Effector CD8-positive, alpha-beta T cell (primary cell): ENCODE measurements at places on chromosomes 11 and 22.

DNA sequence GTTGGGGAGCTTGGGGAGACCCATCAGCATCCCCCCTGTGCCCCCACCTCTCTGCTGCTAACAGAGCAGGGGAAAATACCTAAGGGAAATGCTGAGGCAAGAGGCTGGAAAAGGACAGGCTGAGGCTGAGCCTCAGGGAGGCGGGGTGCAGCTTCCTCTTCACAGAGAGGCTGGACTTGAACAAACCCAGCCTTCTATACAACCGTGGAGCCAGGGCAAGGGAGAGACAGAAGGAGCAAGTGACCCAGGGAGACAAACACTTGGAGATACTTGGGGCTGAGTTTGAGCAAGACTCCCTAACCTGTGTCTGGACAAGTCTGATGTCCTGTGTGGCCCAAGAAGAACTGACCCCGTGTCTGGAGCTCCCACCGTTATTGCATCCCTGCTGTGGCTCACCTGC lies at the start of gene SLCO2B1:
Gene SLCO2B1, plus strand, starts transcription at position 229 of the 400 bp plus-strand sequence. CDS start 275 bp downstream, outside the sequence.
- DNase-seq = no peak

DNA sequence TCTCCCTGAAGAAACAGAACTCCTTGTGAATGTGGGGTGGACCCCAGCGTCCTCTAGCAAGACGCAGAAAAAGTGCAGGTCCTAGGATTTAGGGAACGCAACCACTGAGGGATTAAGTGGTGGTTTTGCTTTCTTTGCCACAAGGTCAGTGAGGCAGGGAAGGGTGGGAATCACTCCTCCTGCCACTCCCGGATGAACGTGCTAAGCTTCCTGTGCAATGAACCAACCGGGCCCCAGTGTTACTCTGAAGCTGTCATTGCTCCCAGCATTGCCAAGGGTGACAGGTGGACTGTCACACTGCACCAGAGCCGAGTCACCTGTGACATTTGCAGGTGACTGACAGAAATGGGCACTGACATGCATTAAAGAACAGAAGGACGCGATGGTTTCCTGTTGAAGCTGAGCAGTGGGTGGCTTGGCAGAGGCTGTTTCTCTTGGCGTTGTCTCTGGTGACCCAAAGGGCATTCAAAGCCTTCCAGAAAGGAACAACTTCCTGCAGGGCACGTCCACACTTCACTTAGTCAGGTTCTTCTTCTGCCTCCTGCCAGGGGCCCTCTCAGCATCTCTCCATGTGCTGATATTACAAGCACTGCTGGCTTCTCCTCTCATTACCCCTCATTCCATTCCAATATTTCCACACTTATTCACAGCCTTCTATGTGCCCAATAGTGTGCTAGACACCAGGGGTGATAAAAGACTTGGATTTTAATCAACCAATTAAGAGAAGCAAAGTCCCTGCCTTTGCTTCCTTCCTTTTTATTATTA lies 9.7 kb downstream of the KIRREL3 start:
- DNase-seq = no peak

DNA sequence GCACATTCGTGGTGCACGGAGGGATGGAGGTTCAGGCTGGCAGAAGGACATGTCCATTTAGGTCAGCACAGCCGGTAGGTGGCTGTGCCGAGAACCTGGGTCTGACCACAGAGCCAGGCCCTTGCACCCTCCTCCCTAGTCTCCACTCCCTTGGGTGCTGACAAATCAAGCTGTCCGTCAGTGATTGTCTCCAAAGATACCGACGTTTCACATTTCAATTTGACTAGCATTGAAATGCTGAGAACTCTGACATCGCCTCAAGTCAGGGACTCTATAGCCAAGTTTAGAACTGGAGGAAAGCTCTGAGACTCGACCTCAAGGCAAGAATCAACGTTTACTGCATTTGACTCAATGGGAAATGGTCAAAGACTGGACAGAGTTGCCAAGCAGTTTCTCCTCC lies 1321.1 kb downstream of the TBC1D22A start:
- no peak for DNase-seq

GRCh38 chr22:39296535-39296934 lies 22.9 kb downstream of the RPL3 start:
- DNase-seq = no peak

- no peak for DNase-seq
Observed at GRCh38 chr11:43928721-43929120, 13.7 kb upstream of the C11orf96 start.

- DNase-seq = no peak
Observed at GRCh38 chr22:17951315-17951714, 73.0 kb downstream of the MICAL3 start.

GRCh38 chr11:74325649-74326645 lies 14.5 kb upstream of the P4HA3 start:
- no peak for DNase-seq

DNA sequence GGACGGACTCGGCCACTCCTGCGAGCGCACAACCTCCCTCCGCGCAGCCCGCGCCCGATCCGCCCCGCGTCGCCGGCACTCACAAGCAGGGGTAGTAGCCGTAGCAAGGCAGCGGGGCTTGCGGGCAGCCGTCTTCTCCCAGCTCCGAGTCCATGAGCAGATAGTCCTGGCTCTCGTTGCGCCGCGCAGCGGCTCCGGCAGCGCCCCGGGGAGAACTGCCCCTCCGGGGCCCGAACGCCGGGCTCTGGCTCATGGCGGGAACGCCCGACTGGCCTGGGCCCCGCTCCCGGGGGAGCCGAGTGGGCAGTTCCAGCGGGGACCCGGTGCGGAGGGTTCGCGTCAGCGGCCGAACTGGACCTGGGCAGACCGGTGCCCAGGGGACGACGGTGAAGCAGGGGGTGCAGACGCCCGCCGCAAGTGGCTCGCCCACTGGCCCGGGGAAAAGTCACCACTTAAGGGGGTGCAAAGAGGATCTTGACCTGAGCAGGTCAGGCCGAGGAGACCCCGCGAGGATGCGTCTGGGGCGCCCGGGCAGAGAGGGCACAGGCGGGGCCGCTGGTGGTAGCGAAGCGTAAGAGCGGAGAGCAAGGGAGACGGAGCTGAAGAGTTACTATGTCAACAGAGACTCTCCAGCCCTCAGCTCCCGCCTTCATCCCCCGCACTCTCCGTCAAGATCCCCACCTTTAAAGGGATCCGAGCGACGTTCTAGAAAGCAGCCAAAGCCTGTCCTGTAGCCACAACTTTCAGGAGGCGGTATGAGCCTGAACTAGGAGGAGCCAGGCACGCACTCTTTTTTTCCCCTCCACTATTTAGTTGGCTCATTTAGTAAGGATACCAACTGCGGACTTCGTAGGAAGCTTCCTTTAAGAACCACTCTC lies at the start of gene TRPC6:
Gene TRPC6, minus strand, starts transcription at position 757 of the 878 bp plus-strand sequence. Its CDS starts 504 bp downstream, at position 253.
- no peak for DNase-seq

DNA sequence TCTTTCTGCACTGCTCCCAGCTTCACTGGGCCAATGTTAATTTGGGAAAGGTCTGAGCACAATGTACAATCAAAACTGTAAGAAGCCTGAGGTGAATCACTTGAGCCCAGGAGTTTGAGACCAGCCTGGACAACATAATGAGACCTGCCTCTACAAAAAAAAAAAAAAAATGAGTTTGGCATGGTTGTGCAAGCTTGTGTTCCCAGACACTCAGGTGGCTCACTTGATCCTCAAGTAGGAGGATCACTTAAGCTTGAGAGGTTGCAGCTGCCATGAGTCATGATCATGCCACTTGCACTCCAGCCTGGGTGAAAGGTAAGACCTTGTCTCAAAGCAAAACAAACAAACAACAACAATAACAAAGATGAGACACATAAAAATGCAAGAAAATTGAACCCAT lies 38.6 kb upstream of the SC5D start:
- DNase-seq = no peak

DNA sequence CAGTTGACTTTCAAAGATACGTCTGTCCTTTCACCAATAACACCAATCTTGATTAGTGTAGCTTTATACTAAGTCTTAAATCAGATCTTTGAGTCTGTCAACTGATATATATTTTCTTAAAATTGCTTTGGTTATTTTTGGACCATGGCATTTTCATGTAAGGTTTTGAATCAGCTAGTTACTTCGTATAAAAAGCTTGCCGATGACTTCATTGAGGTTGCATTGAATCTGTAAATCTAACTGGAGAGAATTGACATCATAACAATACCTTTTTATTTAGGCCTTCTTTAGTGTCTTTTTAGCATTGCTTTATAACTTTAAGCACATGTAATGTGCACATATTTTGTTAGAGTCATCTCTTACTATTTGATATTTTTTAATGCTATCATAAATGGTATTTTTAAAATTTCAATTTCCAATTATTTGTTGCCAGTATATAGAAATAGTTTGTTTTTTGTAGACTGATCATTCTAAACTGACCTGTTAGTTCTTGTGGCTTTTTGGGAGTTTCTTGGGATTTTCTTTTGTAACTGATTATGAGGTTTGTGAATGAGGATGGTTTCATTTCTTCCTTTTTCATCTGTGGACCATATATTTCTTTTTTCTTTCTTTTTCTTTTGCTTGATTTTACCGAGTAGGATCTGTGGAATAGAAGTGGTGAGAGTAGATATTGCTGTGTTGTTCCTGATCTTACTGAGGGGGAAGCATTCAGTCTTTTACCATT lies 61.4 kb downstream of the DDX10 start:
- no peak for DNase-seq

DNA sequence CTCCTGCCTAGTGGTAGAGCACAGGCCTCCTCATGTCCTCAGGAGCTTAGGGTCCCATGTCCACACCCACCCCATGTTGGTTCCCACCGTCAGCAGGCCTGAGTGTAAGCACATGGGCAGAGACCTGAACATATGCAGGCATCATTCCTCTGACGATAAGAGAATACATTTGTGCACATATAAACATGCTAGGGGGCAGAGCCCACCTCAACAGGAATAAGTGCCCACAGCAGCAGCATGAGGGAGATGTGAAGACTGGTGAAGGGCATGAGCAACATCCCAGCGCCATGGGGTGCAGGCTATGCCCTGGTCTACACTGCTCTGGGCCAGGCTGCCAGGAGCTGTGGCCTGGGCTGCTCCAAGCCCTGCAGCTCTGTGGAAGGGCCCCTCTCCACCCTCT lies 16.9 kb downstream of the ADORA2A start:
- no peak for DNase-seq

GRCh38 chr22:26563022-26563421 lies 26.9 kb downstream of the TPST2 start:
- DNase-seq = no peak

DNA sequence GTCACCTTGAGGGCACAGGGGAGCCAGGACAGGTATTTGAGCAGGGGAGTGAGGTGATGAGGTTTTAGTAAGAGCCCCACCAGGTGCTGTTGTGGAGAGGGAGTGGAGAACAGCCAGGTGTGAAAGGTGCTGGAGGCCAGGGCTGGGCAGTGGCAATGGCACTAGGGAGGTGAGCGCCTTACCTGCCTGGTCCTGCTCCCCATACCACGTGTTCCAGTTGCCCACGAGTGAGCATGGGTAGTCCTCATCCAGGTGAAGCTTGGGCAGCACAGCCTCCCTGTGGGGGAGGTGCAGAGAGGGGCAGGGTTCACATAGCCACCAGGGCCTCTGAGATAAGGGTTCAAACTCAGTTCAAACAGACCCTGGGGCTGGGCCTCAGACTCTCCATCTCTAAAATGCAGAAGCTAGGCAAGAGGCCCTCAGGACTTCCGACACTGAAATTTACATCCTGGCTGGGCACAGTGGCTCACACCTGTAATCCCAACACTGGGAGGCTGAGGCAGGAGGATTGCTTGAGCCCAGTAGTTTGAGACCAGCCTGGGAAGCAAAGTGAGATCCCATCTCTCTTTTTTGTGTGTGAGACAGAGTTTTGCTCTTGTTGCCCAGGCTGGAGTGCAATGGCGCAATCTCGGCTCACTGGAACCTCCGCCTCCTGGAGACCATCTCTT lies 11.8 kb downstream of the NIPSNAP1 start:
- no peak for DNase-seq
